ENCODE measurements at places on chromosomes 1 and 21.

DNA sequence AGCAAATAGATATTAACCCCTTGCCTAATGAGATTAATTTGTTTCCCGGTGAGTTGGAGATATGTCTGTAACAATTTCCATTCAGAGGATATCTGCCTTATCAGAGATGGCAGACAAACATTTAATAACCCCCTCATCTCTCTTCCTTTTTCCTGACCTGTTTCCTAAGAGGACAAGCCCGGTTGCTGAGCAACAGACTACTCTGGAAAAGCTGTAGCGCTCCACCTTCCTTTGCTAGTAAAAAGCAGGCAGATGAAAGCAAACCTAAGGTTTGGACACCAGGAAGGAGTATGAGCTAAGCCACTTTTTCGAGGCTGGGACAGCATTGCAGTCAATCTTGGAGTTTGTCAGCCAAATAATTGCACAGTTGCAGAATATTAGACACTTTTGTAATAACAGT, 82.4 kb downstream of the RGS21 start:
- DNase-seq: peak; percentile 32

- DNase-seq: peak; percentile 70
Observed at GRCh38 chr1:212242288-212242984, 42.8 kb upstream of the PPP2R5A start.

- DNase-seq: peak; percentile 28
Observed at GRCh38 chr21:33975548-33976081, 60.0 kb upstream of the ATP5PO start.

GRCh38 chr1:181396171-181396670, 87.1 kb upstream of the CACNA1E start:
- DNase-seq: no peak

- no peak for DNase-seq
Observed at GRCh38 chr1:31529999-31530684, 46.2 kb upstream of the TINAGL1 start.

DNA sequence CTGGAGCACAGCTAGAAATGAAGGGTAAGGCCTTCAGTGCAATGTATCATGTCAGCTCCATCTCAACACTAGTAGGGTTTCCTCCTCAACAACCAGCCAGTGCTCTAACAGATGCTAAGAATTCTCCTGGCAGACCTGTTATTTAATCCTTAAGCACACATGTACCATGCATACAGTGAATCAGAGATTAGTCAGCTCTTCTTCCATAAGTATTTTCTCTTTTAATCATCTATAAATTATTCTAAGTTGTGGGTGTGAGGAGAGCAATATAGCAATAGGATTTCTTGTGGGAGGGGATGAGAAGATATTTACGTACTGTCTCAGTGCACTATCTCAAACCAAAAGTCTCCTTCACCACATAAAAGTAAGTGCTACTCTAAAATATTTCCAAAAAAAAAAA, 95.3 kb downstream of the COP1 start:
- DNase-seq: no peak

DNA sequence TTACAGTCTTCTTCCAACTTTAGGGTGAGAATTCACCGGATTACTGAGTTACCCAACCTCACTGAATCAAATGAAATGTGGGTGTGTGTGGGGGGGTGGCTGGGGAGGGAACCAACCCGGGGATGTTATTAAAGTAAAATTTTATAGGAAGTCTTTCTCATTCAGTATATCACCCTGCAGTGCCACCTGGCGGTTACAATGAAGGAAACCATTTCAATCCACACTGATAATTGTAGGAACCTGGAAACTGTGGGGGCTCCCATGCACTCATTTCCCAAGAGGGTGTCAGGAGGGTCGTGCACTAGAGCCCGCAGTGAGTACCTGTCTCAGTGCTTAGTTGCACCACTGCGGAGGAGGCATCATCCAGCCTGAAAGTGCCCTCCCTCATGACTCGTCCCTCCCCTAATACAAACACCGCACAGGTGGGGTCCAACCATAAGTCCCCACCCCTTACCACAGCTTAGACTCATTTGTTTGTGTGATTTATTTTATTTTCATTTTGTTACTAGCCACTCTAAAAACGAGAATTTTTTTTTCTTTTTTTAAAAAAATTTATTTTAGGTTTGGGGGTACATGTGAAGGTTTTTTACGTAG, 29.1 kb upstream of the IGSF5 start:
- DNase-seq: peak; percentile 53

GRCh38 chr1:66266350-66266749, 267.6 kb upstream of the SGIP1 start:
- DNase-seq: peak; percentile 54

DNA sequence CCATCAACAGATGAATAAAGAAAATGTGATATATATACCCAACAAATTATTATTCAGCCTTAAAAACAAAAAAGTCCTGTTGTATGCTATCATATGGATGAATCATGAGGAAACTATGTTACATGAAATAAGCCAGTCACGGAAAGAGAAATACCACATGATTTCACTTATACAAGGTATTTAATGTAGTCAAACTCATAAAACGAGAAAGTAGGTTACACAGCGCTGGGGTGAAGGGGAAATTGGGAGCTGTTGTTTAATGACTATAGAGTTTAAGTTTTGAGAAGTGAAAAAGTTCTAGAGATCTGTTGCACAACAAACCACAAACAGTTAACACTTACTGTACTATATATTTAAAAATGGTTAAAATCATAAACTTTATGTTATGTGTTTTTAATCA, 58.5 kb downstream of the SLC25A24 start:
- no peak for DNase-seq

GRCh38 chr1:153547560-153548551, 1.2 kb downstream of the S100A3 start:
- DNase-seq: no peak

GRCh38 chr1:206774093-206774492, 1.8 kb upstream of the IL10 start:
- no peak for DNase-seq

GRCh38 chr1:44673675-44674112, 587 bp downstream of the TMEM53 start:
- DNase-seq: no peak

GRCh38 chr1:7366286-7366954, 404.7 kb upstream of the VAMP3 start:
- no peak for DNase-seq

DNA sequence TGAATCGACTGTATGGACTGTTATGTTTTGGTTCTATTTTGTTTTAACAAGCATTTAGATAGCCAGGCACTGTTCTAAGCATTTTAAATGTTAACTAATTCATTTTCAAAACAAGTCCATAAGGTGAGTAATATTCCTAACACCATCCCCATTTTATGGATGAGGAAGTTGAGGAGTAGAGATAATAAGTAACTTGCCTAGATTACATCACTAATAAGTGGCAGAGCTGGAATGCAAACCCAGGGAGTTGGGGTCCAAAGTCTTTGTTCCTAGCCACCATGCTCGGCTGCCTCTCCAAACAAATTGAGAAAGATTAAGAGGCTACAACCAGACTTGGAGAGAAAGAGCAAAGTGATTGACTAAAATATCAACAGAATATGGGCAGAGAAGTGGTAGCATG, 12.6 kb upstream of the LEPR start:
- no peak for DNase-seq

GRCh38 chr1:54833121-54833520, 32.0 kb upstream of the TTC22 start:
- no peak for DNase-seq

DNA sequence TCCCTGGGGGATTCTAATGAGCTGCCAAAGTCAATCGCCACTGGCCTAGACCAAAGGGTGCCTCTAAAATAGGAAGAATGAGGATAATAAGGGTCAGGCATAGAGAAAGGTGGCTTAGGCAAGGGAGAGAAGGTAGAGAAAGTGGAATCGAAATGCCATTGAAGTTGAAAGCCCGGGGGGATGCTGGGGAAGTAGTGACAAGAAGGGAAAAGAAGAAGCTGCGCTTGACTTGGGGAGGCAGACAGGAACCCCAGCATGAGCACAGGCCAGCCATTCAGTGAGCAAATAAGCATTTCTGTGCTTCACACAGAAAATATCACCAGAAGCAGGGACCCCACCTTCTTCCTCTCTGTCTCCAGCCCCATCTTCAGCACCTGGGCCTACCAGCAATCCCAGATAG, 1.5 kb downstream of the CD2 start:
- DNase-seq: no peak

GRCh38 chr1:111776391-111776790, 20.7 kb downstream of the DDX20 start:
- DNase-seq: no peak

DNA sequence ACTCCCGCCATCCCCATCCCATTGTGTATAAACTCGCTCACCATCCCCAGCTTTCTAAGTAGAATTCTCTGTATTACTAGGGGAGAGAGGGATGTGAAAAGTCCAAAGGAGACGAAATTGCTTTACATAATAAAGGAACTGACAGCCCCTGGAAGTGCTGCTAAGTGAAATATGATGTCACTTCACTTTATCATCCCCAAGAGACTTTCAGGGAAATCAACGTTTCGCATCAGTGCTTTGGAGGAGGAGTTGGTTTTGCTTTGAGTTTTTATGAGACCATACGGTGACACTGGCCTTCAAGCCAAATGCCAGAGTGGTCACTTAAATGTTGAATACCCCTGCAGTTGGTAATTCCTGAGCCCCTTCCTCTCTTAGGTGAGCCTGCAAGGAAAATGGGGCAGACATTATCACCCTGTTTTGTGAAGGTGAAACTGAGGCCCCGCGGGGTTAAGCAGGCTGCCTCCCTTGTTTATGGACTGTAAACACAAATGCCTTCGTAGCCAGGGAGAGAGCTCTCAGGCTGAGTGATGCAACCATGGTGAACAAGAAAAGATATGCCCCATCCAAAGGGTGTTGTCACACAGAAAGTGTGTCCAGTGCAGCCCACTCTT, 58.4 kb upstream of the KAZN start:
- no peak for DNase-seq

- DNase-seq: no peak
Observed at GRCh38 chr1:29531596-29531995, 295.3 kb downstream of the PTPRU start.

DNA sequence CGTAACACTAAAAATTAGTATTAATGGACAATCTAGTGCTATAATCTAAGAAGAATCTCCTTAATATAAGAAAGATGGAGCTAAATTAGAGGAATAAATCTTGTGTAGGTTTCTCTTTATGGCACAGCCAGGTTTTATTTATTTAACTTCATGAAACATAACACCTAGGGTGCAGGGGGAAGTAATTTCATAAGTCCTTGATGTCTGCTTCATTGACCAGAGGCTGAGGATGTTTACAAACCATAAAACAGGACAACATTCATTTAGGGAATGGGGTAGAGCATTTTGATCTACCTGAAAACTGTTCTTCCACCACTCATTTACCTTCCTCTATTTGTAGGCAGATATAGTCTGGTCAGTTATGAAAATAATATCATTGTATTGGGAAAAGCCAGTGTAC, 95.5 kb downstream of the NGF start:
- no peak for DNase-seq

DNA sequence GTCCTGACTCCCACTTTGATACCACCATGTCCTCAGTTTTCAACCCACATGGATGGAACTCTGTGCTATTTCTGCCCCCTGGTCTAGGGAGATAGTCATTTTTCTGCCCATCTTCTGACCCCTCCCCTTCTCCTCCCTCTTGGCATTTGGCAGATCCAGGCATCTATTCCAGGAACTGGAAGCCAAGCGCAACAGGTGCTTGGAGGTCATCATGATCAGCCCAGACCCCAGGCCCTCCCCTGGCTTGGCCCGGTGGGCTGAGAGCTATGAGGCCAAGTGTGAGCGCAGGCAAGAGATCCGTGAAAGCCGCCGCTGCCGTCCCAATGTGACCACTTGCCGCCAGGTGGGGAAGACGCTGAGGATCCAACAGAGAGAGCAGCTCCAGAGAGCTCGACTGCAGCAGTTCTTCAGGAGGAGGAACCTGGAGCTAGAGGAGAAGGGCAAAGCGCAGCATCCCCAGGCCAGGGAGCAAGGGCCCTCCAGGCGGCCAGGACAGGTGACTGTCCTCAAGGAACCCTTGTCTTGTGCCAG, 4.0 kb downstream of the TRAF3IP3 start:
- DNase-seq: no peak

- DNase-seq: no peak
Observed at GRCh38 chr1:154347961-154348360, 22.6 kb downstream of the ATP8B2 start.

- DNase-seq: no peak
Observed at GRCh38 chr1:76374086-76374485, 299.5 kb downstream of the ST6GALNAC3 start.

DNA sequence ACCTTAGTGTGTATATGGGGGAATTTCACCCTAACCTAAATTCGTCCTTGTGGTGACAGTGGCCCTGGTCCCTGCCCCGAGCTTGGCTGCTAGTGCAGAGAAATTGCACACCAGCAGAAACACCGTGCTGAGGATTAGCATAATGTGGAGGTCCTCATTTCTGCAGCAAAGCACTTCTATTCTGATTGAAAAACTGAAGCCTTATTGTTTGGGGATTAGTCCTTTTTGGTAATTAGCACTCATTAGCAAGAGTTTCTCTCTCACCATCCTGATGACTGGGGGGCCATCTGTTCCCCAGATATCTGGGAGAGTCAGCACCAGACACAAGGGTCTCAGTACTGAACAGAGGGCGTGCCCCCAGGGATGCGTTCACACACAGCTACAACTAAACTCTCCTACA, 55.2 kb downstream of the AJAP1 start:
- no peak for DNase-seq

- DNase-seq: no peak
Observed at GRCh38 chr1:74681001-74681400, 7.4 kb upstream of the ERICH3 start.

DNA sequence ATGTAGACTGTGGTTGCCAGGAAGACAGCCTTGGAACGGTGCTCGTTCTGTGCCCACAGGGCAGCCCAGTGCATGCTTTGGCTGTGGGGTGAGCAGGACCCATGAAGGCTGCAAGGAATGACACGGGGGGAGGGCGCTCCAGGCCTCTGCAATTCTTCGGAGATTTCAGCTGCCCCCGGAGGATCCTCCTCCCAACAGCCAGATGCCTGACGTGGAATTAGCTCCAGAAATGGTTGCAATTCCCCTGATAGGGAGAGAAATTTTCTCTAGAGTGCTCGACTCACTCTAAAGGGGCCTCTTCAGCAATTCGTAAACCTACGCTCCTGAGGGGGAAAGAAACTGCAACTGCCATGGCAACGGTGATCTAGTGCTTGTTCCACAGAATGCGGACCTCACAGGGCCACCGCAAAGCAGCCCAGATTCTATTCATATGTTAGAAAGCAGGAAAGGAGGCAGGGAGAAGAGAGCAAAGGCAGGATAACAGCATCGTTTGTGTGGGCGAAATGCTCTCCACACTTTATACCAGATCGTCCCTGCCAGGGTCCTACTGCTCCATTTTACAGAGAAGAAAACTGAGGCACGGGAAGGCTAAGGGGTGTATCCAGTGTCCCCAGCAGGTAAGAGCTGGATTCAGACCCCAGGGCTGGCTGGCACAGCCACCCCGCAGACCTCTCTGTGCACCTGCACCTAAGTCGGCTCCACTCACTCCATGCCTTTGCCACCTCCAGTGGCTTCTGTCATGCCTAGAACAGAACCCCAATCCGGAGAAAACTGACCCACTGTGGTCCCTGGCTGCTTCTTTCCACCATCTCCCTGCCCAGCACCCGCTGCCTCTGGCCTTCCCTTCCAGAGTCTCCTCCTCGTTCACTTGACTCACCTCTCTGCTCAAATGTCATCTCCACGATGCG, 11.9 kb upstream of the PDE9A start:
- DNase-seq: no peak

Data from dermis blood vessel endothelial cell (primary cell).